ENCODE measurements at places on chromosomes 5 and 9.
A peak's percentile ranks its signal among the peaks of the same experiment; 100 is the strongest.

- no peak for DNase-seq
- no peak overlapping the region for H3K27ac ChIP-seq
- peaks cover 8% of the 10 kb centered on the region for H3K27me3 ChIP-seq
- H3K4me3 ChIP-seq: no peak overlapping the region
Measured at GRCh38 chr9:99167119-99167518, 54.6 kb downstream of the ALG2 start.

GRCh38 chr5:989961-990530 lies 18.6 kb upstream of the NKD2 start:
- peaks cover 16% of the 10 kb centered on the region for H3K36me3 ChIP-seq
- H3K4me3 ChIP-seq: no peak overlapping the region
- H3K4me1 ChIP-seq: peaks cover 12% of the 10 kb centered on the region
- peaks cover 9% of the 10 kb centered on the region for H3K27me3 ChIP-seq
- H3K27ac ChIP-seq: peak overlapping the region; percentile 59

GRCh38 chr5:173042763-173043107 lies 13.4 kb upstream of the CREBRF start:
- no peak overlapping the region for H3K4me3 ChIP-seq
- no peaks in the 10 kb centered on the region for H3K4me1 ChIP-seq
- no peak overlapping the region for H3K27ac ChIP-seq
- no peak for DNase-seq
- no peaks in the 10 kb centered on the region for H3K36me3 ChIP-seq

GRCh38 chr5:155729684-155730059 lies 597.3 kb upstream of the SGCD start:
- peaks cover 25% of the 10 kb centered on the region for H3K27me3 ChIP-seq
- peak overlapping the region; percentile 52 for H3K4me3 ChIP-seq
- H3K36me3 ChIP-seq: no peaks in the 10 kb centered on the region

GRCh38 chr9:20624201-20625002 lies 2.1 kb upstream of the MLLT3 start:
- peaks cover 19% of the 10 kb centered on the region for H3K4me1 ChIP-seq
- H3K27me3 ChIP-seq: peaks cover 18% of the 10 kb centered on the region
- no peak overlapping the region for H3K27ac ChIP-seq

- no peak for DNase-seq
Measured at GRCh38 chr5:119217183-119217582, 138.6 kb upstream of the TNFAIP8 start.

DNA sequence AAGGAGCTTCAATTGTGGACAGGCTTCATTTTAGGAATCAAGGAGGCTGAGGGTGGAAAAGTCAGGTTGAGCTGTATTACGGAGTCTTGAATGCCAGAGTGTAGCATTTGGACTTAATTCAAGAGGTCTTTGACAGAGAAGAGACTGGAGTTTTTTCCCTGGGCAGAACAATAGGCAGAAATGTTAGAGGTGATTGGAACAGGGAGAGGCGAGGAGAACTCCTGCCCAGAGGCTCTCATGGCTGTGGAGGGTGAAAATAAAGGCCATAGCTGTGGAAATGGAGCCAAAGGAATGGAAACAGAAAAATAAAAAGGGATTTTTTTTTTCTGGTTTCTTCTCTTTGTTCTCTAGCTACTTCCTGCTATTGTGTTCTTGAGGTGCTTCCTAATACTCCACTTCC lies 3.7 kb upstream of the IFNB1 start:
- H3K4me1 ChIP-seq: no peaks in the 10 kb centered on the region
- H3K27ac ChIP-seq: no peak overlapping the region
- H3K4me3 ChIP-seq: no peak overlapping the region
- no peaks in the 10 kb centered on the region for H3K27me3 ChIP-seq
- no peak for DNase-seq
- H3K36me3 ChIP-seq: no peaks in the 10 kb centered on the region

- H3K4me3 ChIP-seq: no peak overlapping the region
- H3K27me3 ChIP-seq: peaks cover 6% of the 10 kb centered on the region
- no peak for DNase-seq
- no peak overlapping the region for H3K27ac ChIP-seq
- no peaks in the 10 kb centered on the region for H3K4me1 ChIP-seq
Measured at GRCh38 chr5:128681764-128682592, 143.9 kb upstream of the FBN2 start.

DNA sequence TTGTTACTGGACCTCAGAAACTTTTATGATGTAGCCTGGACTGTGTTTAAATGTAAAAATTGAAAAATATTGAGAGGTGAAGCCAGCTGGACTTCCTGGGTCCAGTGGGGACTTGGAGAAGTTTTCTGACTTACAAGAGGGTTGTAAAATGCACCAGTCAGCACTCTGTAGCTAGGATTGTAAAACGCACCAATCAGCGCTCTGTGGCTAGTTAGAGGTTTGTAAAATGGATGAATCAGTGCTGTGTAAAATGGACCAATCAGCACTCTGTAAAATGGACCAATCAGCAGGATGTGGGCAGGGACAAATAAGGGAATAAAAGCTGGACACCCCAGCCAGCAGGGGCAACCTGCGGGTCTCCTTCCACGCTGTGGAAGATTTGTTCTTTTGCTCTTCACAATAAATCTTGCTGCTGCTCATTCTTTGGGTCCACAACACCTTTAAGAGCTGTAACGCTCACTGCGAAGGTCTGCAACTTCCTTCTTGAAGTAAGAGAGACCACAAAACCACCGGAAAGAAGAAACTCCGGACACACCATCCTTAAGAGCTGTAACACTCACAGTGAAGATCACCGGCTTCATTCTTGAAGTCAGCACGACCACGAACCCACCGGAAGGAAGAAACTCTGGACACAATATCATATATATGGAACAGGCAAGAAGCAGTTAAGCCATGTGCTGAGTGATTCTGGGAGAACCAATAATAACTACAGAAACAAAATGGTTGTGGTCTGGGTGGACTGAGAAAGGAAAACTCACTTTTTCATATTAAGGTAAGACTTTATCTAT lies 201.3 kb downstream of the GABRG2 start:
- H3K36me3 ChIP-seq: no peaks in the 10 kb centered on the region
- H3K27me3 ChIP-seq: no peaks in the 10 kb centered on the region
- H3K27ac ChIP-seq: no peak overlapping the region
- no peak for DNase-seq

DNA sequence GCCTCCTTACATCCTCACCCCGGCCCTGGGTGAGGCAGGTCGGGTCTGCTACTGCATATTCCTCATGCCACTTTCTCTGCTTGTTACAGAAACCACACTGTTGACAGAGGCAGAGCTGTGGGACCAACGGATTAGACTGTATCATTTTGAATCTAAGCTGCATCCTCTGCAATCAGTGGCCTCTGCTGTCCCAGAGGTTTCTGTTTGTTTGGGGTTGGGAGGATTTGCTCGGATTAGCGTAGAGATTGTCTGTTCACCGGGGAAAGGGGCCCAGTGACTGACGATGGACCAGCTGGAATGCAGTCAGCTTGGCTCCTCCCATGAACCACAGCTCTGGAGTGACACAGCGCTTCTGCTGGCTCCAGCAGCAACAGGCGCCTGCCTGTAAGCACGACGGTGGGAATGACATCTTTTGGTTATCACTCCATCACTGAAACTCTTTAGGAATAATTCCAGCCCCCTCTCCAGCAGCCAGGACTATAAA lies 37.3 kb upstream of the ADRA1B start:
- peak overlapping the region; percentile 35 for H3K4me3 ChIP-seq
- no peak overlapping the region for H3K27ac ChIP-seq
- peaks cover 5% of the 10 kb centered on the region for H3K4me1 ChIP-seq
- H3K27me3 ChIP-seq: peaks cover 2% of the 10 kb centered on the region

DNA sequence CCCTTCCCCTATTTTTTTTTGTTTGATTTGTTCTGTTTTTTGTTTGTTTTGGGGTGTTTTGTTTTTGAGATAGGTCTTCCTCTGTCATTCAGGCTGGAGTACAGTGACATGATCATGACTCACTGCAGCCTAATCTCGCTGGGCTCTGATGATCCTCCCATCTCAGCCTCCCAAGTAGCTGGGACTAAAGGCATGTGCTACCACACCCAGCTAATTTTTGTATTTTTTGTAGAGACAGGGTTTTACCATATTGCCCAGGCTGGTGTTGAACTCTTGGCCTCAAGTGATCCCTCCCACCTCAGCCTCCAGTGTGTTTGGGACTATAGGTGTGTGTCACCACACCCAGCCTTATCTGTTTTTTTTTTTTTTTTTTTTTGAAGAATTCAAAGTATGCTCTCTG lies 605.4 kb downstream of the DNAH5 start:
- H3K27me3 ChIP-seq: peaks cover 2% of the 10 kb centered on the region
- DNase-seq: no peak
- no peak overlapping the region for H3K4me3 ChIP-seq
- H3K4me1 ChIP-seq: no peaks in the 10 kb centered on the region

- H3K36me3 ChIP-seq: peaks cover 8% of the 10 kb centered on the region
- no peak for DNase-seq
- peaks cover 9% of the 10 kb centered on the region for H3K27me3 ChIP-seq
Measured at GRCh38 chr9:135051316-135052038, 36.0 kb upstream of the OLFM1 start.

DNA sequence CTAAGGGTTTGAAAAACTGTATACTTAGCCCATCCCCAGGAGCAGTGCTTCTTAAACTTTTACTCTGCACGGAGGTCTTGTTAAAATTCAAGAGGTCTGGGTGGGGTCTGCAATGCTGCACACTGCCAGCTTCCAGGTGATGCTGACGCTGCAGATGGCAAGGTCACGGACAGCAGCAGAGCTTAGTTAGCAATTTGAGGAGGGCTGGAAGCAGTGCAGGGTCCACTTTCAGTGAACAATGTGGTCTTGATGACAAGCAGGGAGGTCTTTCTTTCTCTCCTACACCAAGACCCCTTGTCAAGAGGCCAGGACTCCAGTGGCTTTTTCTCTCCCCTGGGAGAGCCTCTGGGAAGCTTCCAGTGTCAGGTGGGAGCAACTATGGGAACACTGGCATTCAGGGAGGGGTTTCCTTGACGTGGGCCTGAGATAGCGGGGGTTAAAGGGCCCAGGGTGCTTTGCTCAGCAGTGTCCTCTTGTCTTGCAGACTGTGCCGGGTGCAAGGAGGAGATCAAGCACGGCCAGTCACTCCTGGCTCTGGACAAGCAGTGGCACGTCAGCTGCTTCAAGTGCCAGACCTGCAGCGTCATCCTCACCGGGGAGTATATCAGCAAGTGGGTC lies 65.0 kb upstream of the AFAP1L1 start:
- DNase-seq: no peak
- H3K36me3 ChIP-seq: no peaks in the 10 kb centered on the region
- H3K4me3 ChIP-seq: no peak overlapping the region
